Cerebellar nuclear complex (tissue), 1 donor: ENCODE measurements at places on chromosomes 6 and 20.

DNA sequence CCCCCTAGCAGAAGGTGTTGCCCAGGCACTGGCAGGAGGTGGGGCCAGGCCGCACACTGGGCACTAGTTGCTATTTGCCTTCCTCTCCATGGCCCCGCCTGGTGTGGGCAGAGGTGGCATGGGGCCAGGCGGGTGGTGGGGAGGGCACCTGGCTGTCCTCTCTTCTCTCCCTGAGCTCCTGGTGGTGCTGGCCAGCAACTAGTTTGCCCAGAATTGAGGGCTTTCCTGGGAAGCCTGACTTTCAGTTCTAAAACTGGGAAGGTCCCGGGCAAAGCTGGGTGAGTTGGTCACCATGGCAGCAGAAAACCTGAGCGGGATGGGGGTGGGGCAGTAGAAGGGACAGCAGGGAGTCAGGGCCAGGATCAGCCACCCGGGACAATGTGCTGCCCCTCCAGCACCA is 48.2 kb downstream of the RBM38 start:
- no peak for DNase-seq

DNA sequence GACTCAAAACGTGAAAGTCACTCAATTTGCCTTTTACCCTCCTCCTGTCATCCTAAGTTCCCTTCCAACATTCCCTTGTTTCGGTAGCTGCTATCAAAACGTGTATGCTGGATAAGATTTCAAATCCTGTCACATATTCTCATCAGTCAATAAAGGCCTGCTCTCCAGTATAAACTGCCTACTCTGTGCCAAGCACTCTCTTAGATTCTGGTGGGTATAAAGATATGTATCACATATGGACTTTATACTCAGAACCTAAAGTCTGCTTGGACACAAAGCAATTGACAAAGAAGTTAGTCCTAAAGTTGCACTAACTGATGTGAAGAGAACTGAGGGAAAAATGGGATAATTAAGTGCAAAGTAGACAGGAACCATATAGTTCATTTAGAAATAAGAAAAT is 476.6 kb upstream of the MARCKS start:
- no peak for DNase-seq

DNA sequence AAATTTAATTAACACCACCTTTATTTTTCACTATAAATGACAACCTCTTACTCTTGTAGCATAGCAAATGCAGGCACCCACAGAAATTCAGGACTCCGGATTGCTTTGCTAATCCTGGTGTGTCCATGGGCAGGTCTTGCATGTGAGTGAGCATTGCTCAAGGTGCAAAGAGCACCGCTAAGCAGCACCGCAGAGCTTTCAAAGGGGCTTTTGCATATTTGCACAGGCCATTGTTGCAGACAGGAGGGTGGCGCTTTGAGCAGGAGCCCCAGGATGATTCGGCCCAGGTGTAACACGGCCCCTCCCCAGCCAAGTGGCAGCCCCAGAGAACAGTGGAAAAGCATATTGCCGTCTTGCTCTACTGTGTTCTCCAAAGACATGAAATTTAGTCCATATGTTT is 293.2 kb downstream of the NRN1 start:
- DNase-seq: no peak

DNA sequence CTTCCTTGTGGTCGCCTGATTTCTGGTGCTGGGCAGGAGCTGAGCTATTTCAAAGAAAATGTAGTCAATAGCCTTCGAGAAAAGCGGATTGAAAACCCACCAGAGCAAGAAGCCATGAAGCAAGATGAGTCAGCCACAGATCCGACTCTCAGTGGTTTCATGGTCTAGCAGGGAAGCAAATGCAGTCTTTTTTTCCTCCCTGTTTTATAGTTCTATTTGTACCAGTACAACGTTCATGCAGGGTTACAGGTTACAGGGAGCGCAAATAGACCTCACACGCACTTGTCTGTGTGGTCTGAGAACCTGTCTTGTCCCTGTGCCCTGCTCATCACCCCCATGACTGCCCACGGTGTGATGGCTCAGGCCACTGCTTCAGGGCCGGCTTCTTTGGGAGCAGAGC is 309.8 kb upstream of the SUPT3H start:
- DNase-seq: no peak

- no peak for DNase-seq
Observed at GRCh38 chr6:16857969-16858592, 96.8 kb upstream of the ATXN1 start.

DNA sequence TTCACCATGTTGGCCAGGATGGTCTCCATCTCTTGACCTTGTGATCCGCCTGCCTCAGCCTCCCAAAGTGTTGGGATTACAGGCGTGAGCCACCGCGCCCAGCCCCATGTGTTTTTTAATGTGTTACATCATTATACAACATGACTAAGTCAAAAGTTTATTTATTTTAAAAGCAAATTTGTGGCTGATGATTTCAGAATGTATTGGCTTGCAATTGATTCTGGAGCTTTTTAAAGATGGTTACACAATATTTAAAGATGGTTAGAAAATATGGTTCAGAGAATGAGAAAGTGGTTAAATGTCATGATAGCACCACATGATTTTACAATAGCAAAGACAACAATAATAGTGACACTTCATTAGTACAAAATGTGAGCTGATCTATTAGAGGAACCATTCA is 80.5 kb downstream of the SASH1 start:
- DNase-seq: no peak

DNA sequence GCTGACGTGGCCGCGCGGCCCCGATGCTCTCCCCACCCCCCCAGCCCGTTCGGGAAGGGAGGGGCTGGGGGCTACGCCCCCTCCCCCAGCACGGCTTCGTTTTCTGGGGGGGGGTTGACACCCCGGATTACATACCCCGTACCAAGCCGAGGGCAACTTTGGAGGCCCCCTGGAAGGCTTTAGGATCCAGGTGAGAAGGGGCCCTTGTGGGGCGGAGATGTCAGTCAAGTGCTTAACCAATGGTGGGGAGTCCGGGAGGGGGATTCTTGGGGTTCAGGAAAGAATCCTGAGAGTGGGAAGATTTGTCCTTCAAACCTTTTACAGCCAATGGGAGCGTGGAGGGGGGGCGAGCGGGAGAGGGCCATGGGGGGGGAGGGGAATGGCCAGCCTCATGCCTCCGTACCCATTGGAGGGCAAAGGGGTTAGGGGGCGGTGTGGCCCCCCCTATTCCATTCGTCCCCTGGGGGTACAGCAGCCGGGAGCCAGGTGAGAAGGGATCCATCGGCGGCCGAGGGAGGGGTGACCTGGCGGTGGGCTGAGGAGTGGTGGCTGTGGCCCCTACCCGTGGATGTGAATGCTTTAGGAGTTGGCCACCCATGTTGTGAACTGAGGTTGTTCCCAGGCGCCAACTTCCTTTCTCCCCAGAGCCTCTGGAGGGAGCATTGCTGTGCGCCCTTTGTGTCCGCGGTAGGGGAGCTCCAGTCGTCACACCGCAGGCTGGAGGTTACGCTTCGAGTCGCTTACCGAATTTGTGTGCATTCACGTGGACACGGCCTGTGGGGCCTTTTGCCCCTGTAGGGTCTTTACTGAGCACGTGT is 682 bp downstream of the BRD2 start:
- no peak for DNase-seq

DNA sequence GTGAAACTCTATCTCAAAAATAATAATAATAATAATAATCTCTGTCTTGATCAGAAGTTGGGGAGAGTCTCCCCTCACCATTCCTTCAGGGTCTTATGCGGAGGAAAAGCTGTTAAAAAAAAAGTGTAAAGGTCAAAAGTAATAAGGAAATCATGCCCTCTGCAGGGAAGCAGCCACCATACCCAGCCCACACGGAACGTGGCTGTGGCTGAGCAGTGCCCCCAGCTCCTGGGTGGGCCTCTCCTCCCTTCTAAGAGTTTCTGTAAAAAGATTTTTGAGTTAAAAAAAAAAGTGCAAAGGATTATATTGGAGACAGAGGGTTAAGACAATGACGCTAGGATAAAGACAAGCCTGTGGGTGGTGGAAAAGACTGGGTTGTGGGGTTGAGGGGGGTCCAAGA is 29.3 kb upstream of the ITCH start:
- DNase-seq: no peak

DNA sequence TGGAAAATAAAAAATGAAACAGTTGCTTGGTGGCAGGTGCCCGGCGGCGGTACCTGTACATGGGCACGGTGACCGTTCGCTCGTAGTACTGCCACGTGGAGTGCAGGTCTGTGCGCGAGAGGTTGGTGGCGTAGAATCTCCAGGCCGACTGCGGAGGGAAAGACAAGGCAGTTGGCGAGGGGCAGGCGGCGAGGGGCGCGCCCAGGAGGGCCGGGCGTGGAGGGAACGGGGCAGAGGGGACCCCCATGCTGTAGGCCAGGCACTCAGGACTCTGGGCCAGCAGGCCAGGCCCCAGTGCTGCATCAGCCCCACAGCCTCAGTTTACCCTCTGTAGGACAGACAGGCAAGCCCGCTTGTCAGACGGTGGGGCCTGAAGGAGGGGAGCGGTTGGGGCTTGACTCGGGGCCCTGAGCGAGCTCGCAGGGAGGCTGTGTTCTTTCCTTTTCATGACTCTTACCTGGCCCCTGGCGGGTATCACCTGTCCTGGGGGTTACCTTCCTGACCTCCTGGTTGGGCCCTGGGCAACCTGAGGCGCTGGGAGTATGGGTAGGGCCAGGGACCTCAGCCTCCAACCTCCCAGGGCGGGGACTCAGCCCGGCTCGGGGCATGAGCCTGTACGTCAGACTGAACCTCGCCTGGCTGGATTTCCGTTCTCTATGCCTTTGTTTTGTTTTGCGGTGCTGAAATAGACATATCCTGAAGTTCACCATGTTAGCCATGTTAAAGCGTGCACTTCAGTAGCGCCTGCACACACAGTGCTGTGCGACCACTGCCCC is 38.5 kb downstream of the KCNQ2 start:
- no peak for DNase-seq

DNA sequence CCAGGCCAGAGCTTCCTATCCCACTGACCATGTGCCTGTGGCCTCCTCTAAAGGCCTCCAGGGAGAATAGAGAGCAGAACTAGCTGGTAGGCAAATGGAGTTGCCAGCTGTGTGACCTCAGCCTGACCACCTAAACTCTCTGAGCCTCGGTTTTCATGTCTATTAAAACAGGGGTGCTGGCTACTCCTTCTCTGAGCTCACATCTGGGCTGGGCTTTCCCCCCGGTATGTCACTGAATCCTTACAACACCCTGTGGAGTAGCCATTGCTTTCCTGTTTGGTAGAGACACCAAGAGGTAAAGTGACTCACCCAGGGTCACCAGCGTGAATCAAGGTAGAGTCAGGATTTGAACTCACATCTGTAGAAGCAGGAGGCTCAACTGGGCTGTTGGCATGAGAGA is 132.1 kb downstream of the JPH2 start:
- DNase-seq: no peak

DNA sequence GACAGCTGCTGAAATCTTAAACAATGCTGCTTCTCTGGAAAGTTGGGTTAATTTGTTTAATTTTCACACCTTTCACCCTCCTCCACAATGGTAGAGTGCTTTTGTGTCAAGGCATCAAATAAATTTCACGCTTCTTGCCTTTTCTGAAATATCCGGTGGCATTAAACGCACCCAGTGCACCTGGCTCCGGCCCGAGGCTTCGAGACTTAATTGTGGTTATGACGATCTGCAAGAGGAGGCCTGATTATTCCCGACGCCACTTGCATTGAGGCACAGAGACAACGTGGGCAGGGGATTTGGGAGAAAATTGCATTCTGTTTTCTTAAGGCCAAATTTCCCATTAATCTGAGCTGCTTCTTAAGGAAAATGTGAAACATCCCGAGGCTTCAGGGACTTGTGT is 152.2 kb downstream of the CDH4 start:
- DNase-seq: no peak

GRCh38 chr20:44296011-44296410 is 15.0 kb downstream of the FITM2 start:
- no peak for DNase-seq
